ENCODE measurements at places on chromosomes 7 and 10.

GRCh38 chr10:11411926-11412545 is 199.4 kb downstream of the USP6NL start:
- DNase-seq: no peak

DNA sequence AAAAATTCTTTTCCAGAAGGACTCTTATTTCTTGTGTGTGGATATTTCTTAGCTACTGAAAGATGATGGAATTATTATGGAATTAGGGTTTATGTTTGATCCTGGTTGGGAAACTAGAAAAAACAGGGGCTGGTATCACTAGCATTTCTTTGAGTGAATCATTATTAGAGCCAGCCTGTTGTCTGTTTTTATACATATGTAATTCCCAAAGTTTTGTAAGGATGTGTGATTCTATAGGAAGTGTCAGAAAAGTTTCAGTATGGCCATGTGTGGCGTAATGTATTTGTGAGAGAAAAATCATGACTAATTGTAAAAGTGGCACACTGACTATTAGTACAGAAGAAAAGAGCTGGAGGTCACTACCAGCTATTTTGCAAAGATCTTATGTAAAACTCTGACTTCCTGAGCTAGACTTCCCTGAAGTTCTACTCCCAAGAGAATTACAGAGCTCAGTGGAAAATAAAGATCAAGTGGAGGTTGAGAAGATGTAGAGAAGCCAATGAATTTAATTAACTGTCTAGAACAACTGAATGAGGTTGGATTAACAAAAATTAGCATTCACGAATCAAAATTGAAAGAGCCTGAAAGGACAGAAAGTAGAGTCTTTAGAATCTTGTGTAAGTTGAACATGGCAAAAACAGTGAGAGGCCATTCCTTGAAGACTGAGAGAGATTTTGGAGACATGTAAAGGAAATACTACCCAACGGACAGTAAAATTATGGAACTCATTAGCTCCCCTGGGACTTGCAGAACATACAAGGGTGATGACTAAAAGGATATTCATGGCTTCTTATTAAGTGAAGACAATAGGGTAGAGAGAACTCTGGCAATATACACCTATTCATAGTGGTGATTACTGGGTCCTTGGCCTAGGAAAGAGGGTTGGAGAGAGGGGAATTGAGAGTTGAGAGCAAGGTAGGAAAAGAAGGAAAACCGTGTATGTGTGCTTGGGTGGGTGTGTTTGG is 12.5 kb downstream of the ZNF365 start:
- no peak for DNase-seq

DNA sequence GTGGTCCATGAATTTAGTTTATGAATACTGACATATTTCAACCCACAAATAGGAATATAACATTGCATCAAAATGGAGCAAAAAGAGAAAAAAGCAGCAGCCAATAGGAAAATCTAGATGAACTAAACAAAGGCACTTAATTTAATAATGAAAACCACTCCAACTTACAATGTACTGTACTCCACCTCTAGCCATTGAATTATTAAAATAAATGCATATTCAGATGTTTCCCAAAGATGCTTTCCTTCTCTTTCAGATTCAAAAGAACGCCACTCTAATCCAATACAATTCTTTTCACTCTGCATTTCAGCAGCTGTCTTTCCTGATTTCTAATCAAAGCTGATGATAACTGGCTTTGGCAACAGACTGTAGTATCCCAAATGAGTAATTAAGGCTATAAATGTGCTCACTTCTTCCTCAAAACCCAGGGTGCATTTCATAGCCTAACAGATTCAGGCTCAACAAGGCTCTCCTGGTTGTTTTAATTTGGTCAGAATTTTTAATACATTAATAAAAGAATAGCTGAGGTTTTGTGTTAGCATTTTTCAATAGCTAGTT is 577.1 kb downstream of the PARD3 start:
- DNase-seq: no peak

DNA sequence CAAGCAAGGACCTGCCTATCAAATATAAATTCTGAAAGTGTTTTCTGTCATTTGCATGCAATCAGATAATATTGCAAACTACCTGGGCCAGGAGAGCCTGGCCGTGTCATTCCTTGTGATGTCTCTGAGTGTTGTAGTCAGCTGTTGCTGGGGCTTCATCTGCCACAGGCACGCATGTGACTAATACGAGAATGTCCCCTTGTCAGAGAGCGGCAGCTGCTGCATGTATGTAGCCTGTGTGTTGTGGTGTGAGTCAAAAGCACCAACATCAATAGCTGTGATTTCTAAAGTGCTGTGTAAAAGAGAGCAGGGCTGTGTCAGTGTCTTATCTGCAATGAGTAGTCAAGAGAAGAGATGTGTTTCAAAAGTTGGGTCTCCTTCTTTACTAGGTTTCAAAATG is 155.4 kb downstream of the POU6F2 start:
- DNase-seq: no peak

DNA sequence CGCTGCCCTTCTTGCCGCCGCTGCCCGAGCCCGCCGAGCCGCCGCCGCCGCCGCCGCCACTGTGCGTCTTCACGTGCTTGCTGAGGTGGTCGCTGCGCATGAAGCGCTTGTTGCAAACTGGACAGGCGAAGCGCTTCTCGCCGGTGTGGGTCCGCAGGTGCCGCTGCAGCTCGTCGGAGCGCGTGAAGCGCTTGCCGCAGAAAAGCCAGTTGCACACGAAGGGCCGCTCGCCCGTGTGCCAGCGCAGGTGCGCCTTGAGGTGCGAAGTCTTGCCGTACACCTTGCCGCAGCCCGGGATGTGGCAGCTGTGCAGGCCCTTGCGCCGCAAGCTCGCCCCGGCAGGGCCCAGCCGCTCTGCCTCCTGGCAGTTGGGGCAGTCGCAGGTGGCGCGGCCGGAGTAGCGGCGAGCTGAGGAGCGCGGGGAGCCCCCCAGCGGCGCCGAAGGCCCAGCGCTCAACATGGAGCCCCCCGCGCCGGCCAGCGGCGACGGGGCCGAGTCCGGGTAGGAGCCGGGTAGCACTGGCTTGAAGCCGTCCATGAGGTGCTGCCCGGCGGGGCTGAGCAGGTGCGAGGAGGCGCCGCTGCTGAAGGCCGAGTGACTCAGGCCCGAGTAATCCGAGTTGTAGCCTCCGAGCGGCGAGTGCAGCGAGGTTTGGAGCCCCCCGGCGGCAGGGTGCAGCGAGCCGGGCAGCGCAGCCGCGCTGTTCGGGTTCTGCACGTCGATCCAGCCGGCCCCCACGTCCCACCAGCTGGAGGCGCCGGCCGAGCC is 2.1 kb downstream of the SP8 start:
- no peak for DNase-seq

GRCh38 chr10:100828738-100829096 is 83.3 kb downstream of the PAX2 start:
- no peak for DNase-seq

- DNase-seq: no peak
These were observed 3.5 kb downstream of the EPO start for GRCh38 chr7:100723732-100724275.

- peak; percentile 41 for DNase-seq
These were observed 67.7 kb downstream of the COL13A1 start for GRCh38 chr10:69869291-69869961.

- no peak for DNase-seq
These were observed 41.2 kb upstream of the SVIL start for GRCh38 chr10:29675984-29676383.
